ENCODE measurements at places on chromosomes 13 and 19.

DNA sequence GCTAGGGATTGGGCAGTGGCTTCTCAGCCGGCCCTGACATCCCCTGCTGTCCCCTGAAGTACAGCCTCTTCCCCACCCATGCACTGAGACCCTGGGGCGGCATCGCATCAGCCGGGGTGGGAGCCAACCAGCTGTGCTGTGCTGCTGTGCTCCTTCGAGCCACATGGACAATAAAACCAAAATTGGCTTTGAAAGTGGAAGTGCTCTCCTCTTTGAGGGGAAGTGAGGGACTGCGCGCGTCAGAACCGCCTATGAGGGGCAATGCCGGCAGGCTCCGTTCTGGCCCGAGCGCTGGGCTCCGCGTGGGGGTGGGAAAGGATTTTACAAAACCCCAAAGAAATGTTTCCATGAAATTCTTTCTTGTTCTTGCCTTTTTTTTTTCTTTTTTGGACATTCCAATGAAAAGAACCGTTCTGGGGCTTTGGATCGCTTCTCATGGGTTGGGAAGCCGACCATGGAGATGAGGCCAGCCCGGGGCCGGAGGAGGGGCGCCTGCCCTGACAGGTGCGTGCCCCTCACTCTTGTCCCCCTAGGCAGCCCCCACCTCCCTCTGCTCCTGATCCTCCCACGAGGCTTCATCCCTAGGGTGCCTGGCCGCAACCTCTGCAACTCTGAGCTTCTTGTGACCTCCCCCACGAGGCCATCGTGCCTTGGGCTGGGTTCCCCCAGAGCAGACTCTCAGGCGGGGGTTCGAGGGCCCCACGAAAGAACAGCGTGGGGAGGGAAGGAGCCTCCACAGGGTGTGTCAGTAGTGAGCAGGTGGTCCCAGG, 22.6 kb downstream of the KLHL26 start:
- DNase-seq, result no peak

DNA sequence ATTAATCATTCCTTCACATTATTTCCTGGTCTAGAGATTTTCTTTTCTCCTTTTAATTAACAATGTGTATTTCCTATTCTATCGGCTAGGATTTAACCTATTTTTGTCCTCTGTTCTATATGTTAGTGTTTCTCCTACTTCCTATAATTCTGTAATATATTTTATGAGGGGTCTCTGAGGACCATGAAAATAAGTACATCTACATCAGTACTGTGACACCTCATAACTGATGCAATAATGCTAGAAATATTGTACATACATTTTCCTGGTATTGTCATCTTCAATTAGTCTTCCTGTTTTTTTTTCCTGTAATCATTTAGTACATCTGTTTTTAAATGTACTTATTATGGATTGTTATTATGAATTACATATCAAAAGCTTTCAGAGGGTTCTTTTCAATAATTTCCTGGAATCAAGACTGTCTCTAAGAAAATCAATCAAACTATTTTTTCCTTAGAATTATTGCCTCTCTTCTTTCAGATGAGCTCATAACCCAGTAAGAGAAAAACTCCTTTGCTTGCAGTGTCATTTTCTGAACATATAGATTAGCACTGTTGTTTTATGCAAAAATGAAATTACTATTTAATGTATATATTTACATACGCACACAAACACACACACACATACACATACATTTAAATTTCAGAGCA, 1004.3 kb downstream of the SLITRK5 start:
- DNase-seq, result no peak

- DNase-seq, result no peak
Observed at GRCh38 chr13:96958286-96958891, 35.9 kb downstream of the OXGR1 start.

DNA sequence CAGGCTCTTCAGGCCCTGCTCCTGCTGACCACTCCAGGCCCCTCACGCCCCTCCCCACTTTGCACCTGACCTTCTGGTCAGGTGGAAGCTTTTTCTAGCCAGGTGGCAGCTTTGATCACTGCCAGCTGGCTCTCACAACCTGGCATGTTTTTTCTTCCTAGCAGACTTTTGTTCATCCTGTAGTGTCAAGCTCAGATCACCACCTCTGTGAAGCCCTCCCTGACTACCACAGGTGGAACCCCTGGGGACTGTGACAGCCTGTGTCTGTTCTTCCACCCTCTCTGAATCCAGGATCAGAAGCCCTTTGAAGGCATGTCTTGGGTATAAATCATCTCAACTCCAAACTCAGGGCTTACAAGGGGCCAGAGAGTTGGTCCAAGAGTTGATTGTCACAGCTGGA, 10.3 kb upstream of the CNFN start:
- no peak for DNase-seq

DNA sequence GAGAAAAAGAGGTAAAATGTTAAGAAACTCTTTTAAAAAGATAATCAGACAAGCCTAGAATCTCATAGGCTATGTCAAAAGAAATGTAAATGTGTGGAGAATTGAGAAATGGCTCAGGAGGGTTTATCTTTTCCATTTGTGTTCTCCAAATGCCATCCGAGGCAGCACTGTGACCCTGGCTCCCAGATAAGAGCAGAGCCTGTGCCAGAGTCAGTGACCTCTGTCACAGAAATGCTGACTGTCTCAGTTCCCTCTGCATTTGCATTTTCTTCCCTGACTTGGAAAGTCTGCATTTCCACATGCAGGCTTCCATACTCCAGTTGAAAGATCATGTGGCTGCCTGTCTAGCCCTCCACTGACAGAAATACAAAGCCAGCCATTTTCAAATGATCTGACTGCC, 42.0 kb downstream of the SERTM1 start:
- DNase-seq, result no peak

GRCh38 chr13:40170091-40170490, 496.4 kb downstream of the FOXO1 start:
- DNase-seq, result no peak

- DNase-seq, result no peak
Observed at GRCh38 chr19:17893766-17894165, 22.0 kb downstream of the SLC5A5 start.

DNA sequence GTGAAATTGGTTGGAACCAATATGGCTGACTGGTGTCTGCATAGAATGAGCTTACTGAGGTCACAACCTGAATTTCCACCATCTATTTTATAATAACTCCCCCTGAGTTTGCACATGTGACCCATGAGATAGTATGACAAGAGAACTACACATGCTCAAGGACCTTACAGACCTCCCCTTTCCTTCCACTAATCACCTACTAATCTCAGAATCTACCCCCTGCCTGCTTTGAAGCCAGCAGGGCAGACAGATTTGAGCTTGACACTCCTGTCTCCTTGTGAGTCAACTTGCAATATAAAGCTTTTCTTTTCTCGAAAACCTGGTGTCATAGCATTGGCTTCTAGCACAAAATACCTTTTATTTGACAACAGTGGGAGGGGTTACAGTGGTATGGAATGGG, 248.4 kb downstream of the RFC3 start:
- DNase-seq, result no peak

GRCh38 chr19:14407605-14408484, 11.3 kb downstream of the DDX39A start:
- no peak for DNase-seq

GRCh38 chr19:1933244-1933643, 7.7 kb upstream of the CSNK1G2 start:
- DNase-seq, result no peak
